Stimulated activated CD4-positive, alpha-beta T cell treated with anti-CD3 and anti-CD28 coated beads, Interleukin-2, amount 100 ng/mL, for 4 hours (primary cell): ENCODE measurements at places on chromosomes 5 and 9.
A peak's percentile ranks its signal among the peaks of the same experiment; 100 is the strongest.

- no peak for DNase-seq
These were observed 17.3 kb downstream of the TCF7 start for GRCh38 chr5:134131578-134132350.

DNA sequence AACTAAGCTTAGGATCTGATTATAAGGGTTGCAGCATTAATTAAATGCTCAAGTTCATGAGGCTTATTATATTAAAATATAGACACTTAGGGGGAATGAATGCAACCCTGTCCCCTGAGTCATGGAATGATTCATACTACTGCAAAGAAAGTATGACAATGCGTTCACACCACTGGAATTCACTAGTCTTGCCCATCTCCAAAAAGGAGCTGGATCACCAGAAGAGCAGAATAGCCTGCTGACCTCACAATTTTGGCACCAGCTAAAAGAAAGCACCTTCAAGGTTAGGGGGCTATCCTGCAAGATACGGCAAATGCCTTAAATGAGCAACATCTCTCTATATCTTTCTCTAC is 32.0 kb upstream of the TMED7 start:
- no peak for DNase-seq

DNA sequence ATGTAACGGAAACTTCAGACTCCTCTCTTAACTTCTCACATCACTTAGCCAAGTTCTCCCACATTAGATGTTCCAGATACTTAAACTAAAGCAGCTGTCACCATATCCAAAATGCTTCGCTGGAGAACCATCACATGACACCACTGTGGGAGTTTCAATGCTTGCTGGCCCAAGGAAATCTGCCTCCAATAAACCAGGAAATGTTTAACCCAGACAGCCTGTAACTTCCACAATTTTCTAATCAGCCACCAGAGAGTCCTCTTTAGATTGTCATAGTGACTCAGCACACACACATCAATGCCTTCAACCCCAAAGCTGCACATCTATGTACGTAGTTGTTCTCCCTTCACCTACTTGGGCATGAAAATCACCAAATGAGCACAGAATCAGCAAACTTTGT is 118.7 kb downstream of the LPAR1 start:
- DNase-seq: no peak

GRCh38 chr9:123353041-123353440 is 3.0 kb upstream of the CRB2 start:
- DNase-seq: no peak

GRCh38 chr9:6230037-6230780 is 14.6 kb downstream of the IL33 start:
- DNase-seq: no peak

GRCh38 chr9:133803028-133803585 is 65.0 kb upstream of the SARDH start:
- DNase-seq: no peak

GRCh38 chr5:103041071-103041676 is 78.8 kb downstream of the GIN1 start:
- no peak for DNase-seq

DNA sequence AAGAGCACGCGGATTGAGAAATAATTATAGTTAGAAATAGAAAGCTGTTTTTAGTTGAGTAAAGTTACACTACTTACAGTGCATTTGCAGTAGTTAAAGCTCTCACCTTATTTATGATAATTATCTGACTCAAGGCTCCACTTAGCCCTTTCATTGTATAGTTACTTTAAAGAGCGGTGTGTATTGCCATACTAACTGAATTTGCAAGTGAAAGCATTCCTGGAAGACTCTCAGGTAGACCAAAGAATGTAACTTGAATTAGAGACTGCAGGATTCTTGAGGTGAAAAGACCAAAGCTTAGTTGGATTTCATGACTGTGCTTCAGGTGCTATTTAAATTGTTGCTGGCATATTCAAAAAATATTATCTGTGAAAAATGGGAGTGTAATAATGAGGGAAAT is 4.2 kb upstream of the RASA1 start:
- no peak for DNase-seq

- DNase-seq: no peak
These were observed 197.2 kb downstream of the SEMA6A start for GRCh38 chr5:116377276-116378006.

GRCh38 chr5:11007269-11007870 is 246.3 kb upstream of the DAP start:
- DNase-seq: no peak

DNA sequence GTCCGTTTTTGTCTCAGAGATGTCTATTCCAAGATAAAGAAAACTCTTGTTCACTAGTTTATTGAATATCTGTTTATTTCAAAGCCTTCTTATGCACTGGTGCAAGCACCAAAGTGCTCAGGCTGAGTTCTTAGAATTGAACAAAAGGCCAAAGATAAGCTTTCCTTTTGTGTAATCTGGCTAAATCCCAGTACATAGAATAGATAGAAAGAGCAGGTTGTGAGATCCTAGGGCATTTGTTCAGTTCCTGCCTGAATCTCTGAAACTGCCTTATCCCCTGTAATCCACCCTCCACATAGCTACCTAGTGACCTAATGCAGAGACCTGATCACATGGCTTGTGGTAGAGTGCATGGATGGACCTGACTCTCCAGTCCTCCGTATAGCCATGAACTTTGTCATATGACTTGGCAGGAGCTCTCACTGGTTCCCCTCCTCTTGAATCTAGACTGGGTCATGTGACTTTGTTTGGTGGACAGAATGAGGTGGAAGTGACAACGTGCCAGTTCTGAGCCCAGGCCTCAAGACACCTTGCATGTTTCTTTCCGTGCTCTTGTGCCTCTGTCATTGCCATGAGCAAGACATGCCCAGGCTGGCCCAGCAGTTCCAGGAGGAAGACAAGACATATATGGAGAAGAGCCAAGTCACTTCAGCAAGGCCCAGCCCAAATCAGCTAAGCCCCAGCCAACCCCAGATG is 139.3 kb upstream of the SHB start:
- DNase-seq: no peak

DNA sequence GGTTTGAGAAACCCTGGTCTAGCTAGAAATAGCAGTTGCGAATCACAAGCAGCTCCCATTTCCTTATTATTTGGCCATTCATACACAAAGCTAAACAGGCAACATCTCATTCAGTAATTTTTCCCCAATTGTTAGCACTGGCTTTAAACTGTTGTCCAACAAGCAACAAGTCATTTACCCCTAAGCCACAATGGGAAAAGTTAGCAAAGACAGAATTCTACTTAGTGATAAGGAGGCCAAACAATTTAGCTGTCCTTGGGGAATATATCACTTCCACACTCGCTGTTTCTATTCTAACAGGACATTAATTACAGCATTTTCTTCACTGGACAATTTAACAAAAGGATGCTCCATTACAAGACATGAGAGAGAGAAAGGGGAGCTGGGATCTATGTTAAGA is 2.8 kb downstream of the MYO10 start:
- no peak for DNase-seq

DNA sequence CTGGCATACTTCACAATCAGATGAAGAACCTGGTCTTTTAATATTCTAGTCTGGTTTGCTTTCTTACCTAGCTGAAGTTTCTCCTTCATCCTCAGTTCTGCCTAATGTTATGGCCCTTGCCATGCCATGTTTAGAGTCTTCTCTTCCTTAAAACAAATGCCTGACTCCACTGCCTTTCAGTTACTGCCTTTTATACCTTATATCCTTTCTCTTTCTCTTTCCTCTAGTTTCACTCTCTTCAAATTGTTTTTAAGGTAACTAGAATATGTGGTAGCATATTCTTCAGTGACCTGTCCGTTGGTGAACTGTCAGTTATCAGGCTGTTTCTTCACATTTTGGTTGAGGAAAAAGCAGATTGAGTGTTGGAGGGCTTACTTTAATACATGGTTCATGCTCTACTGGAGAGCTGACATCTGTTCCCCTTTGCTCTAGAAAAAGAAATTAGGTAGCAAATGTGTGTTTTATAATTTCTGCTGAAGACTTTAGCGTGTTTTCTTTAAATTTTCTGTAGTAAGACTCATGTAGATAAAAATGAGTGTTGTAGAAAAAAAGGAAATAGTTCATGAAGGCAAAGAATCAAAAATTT is 103.8 kb downstream of the DMXL1 start:
- no peak for DNase-seq

- DNase-seq: no peak
These were observed 820.8 kb upstream of the EDIL3 start for GRCh38 chr5:85205430-85205829.

- DNase-seq: no peak
These were observed 66.4 kb downstream of the RETREG1 start for GRCh38 chr5:16550316-16550952.

- no peak for DNase-seq
These were observed 91.4 kb downstream of the TMEM167A start for GRCh38 chr5:82985763-82986162.

DNA sequence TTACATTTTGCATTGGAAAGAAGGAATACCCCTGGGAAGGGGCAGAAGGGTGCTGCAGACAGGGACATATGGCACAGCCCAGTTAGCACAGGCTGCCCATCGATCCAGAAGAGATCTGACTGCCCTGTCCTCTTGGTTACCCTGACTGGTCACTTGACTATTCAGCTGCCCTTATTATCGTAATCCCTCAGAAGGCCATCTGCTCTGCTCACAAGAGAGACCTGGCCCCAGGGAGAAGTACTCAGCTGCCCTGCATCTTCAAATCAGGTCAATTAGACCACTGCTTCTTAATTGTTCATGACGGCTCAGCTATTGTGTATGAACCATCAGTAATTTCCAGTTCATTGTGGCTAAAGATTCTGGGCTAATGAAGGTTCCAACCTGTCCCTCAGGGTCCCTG is 345.0 kb downstream of the TLE1 start:
- no peak for DNase-seq

GRCh38 chr5:39469777-39470415 is 45.1 kb upstream of the DAB2 start:
- no peak for DNase-seq

DNA sequence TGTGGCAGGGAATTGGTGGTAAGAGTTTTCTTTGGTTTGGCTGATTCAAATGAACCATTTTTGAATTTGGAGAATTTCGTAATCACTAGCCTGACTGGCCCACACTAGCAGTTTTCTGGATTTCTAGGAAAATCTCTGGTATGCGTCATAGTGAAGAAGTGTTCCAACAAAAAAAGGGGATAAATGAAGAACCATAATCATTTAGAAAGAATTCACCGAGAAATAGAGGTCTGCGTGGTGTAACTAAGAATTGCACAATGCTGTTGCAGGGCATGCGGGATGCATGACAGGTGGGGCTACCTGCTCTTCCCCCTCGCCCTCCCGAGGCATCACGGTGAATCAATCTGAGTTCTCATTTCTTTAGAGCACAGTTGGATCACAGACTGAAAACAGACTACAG is 232.3 kb upstream of the PAPPA start:
- DNase-seq: no peak

- no peak for DNase-seq
These were observed 79.0 kb downstream of the SPRY4 start for GRCh38 chr5:142245786-142246185.

GRCh38 chr9:72633966-72634365 is 112.6 kb downstream of the TMC1 start:
- no peak for DNase-seq

- no peak for DNase-seq
These were observed 5.7 kb downstream of the RABGAP1 start for GRCh38 chr9:122946461-122947005.

- no peak for DNase-seq
These were observed 21.3 kb downstream of the ABCA1 start for GRCh38 chr9:104906441-104907277.

DNA sequence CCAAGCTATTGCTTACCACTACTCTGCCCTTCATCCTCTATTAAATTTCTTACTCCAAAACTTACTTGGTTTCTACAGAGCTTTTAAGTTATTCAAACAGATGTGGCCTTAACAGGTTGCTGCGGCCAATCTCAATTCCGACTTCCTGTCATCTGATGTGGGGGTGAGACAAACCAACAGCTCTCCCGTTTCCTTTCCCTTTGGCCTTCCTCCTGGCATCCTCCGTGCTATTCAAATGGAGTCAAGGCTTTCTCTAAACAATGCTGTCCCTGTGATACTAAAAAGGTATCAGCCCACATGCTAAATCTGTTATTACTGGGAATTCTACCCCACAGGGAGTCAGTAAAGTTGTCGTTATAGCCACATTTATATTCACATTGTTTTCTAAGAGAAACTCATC is 11.8 kb downstream of the RBM18 start:
- DNase-seq: no peak

DNA sequence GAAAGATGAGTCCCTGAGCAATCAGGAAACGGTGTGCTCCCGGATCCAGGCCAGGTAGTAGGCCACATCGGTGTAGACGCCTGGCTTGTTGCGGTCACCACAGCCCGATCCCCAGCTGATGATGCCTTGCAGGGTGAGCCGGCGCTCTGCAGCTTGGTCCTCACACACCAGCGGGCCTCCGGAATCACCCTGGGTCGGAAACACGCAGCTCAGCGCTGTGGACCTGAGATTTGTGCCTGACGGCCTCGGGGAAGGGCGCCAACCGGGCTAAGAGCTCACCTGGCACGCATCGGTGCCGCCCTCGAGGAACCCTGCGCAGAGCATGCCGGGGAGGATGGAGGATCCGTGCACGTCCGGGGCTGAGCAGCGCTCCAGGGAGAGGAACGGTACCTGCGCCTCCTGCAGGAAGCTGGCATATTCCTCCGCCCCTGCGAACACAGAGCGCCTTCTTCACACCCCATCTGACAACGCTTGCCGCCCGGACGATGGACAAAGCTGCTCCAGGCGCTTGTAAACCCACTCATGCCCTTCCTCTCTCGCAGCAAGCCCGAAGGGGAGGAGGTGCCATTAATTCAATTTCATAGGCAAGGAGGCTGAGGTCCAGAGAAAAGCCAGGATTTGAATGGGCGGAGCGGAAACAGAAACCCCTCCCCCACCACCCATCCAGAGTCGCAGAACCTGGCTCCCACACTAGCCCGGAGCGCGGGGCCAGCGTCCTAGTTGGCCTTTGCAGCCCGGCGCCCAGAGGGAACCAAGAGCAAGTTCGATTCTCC is 2.0 kb upstream of the PFN3 start:
- DNase-seq: peak; percentile 62

- DNase-seq: peak; percentile 19
These were observed 8.7 kb upstream of the NDUFB6 start for GRCh38 chr9:32581512-32582143.

DNA sequence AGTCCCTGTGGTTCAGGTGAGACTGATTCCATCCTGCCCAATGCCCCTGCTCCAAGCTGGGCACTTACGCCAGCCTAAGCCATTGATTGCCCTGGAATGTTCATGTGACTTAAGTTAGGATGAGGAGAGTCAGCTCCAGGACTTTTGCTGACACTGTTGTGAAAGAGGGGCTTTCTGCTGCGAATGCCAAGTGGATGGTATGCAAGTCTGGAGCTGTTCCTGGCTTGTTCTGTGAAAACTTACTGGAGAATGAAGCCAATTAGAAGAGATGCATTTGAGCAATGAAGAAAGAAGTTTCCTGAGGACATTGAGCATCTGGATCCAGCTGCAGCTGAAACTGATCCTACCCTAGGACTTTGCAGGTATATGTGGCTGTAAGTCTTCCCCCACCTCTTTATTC is 61.2 kb upstream of the ZFR start:
- DNase-seq: no peak

DNA sequence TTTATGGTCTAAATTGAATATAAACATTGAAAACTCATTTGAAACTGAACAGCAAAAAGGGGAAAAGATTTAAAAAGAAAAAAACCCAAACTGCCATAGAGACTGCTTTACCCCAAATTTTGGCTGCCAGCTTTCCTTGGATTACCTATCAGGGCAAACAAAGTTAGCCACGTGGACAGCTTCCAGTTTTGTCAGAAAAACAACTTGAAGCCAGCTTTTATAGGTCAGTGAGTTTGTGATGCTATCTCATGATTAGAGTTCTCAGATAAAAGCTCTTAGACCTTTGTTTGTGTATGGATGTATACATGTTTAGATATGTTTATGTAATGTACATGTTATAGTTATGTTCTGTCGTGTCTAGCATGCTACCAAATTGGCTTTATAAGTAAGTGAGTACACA is 16.1 kb downstream of the FBP2 start:
- no peak for DNase-seq
